ENCODE measurements at places on chromosomes 7 and 10.

- DNase-seq: no peak
Observed at GRCh38 chr7:106552645-106553445, 108.1 kb downstream of the CCDC71L start.

GRCh38 chr7:157336383-157337315 is at the start of gene DNAJB6:
DNAJB6 (plus strand) TSS chr7:157337004; CDS start chr7:157358573, 21,569 bp downstream.
- peak; percentile 92 for DNase-seq

GRCh38 chr7:19327018-19327417 is 181.8 kb upstream of the FERD3L start:
- no peak for DNase-seq

- no peak for DNase-seq
Observed at GRCh38 chr10:49700997-49701396, 21.5 kb downstream of the C10orf53 start.

- no peak for DNase-seq
Observed at GRCh38 chr10:22258471-22258870, 40.7 kb upstream of the EBLN1 start.

All from stimulated activated CD4-positive, alpha-beta T cell treated with anti-CD3 and anti-CD28 coated beads, Interleukin-15, amount 100 ng/mL, for 1 hour (primary cell).